ENCODE measurements at places on chromosomes 11 and 22.

DNA sequence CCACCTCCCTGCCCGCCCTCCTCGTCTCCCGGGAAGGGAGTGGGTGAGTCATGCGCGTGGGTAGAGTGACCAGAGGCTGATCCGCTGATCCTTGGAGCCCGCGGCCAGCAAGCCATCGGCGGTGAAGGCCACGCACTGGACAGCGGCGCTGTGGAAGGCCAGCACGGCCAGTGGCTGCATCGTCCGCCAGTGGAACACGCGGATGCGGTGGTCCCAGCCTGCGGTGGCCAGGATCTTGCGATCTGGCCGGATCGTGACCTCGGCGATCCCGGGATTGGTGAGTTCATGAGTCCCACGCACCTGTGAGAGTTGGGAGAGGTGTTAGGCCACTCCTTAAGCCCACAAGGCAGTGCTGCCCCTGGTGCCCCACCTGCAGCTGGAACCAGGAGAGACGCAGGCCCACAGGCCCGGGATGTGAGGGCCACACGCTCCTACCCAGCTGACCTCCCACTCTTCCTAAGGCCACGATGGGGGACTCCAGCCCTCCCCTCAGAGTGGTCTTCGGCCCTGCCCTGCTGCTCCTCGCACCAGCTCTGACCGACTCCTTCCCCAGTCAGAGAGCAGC is 28.2 kb downstream of the TBX1 start:
- no peaks in the 10 kb centered on the region for H3K4me1 ChIP-seq
- no peak overlapping the region for H3K4me3 ChIP-seq
- H3K36me3 ChIP-seq = peaks cover 43% of the 10 kb centered on the region
- no peak overlapping the region for H3K27ac ChIP-seq

DNA sequence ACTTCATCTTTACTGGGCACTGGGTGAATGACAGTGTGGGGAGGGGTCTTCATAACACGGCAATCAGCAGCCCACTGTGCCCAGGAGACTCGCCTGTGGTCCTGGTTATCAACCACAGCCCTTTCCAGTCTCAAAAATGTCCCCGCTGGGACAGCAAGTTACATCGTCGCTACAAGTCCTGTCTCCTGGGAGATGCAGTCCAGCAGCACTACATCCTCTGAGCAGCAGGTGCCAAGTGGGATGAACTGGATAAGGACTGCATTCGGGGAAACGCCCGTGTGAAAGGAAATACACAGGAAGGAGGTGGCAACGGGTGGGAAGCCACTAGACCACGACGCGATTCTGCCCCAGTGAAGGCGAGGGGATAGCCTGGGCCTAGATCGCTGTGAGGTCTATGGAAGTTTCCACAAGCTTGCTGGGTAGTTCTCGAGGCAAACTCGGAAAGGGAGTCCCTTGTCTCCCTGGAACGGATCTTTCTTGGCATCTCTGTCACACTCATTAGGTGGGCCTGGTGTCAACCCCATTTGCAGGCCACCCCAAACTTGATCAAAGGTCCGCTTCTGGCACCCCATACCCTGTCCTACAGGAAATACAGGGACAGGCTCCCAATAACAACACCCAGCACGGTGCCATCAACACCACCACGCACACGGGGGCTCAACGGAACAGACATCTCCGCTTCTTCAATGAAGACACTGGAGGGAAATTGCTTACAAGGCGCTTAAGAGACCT is 4.4 kb downstream of the ASCL2 start:
- H3K27me3 ChIP-seq = peaks cover 14% of the 10 kb centered on the region
- peak overlapping the region; percentile 80 for H3K27ac ChIP-seq
- H3K4me3 ChIP-seq = peak overlapping the region; percentile 25
- no peaks in the 10 kb centered on the region for H3K36me3 ChIP-seq
- peak; percentile 51 for DNase-seq

- peaks cover 12% of the 10 kb centered on the region for H3K27me3 ChIP-seq
- no peaks in the 10 kb centered on the region for H3K4me1 ChIP-seq
- no peak overlapping the region for H3K27ac ChIP-seq
- no peak overlapping the region for H3K4me3 ChIP-seq
These were observed 562.5 kb downstream of the MN1 start for GRCh38 chr22:27238935-27239510.

- H3K36me3 ChIP-seq = no peaks in the 10 kb centered on the region
- H3K27me3 ChIP-seq = no peaks in the 10 kb centered on the region
- H3K27ac ChIP-seq = no peak overlapping the region
- DNase-seq = no peak
- H3K4me1 ChIP-seq = no peaks in the 10 kb centered on the region
- H3K4me3 ChIP-seq = no peak overlapping the region
These were observed 77.9 kb upstream of the PITPNB start for GRCh38 chr22:27996981-27997380.

DNA sequence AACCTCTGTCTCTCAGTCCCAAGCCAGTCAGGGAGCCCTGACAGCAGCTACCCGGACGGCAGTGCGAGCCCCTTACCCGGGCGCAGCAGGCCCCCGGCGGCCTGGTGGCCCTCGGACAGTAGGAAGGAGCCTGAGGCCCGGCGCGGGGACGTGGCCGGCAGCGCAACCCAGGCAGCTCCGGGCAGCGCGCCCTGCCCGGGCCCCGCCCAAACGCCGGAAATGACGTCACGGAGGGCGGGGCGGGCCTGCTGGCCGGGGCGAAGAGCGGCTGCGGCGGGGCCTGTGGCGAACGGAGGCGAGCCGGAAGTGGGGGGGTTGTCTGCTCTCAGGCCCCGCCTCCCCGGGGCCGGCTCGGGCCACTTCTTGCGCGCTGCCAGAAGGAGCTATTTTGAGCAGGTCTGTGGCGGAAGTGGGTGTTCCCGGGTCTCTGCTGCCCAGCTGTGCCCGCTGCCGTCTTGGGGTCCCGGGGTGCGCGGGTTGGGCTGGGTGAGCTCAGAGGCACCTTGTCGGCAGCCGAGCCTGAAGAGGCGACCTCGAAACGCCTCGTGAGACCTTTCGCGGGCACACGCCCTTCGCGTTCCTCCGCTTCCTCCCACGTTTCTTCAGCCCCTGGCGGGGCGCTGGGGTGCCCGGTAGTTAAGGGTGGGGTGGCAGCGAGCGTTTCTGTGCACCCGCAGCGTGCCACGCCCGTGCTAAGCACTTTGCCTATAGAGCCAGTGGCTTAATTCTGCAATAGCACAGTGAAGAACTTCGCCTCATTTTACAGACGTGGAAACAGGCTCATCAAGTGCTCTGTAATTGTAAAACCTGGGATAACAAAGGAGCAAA is at the start of gene C11orf24:
C11orf24 (minus strand) TSS at position 193 of the 828 bp plus-strand sequence. CDS start 8,206 bp downstream, outside the sequence.
- peak within 1 kb of the TSS; percentile 98 for H3K27ac ChIP-seq
- H3K4me1 ChIP-seq = peaks cover 39% of the 10 kb centered on the region
- peaks cover 39% of the 10 kb centered on the region for H3K36me3 ChIP-seq
- no peaks in the 10 kb centered on the region for H3K27me3 ChIP-seq
- peak within 1 kb of the TSS; percentile 95 for H3K4me3 ChIP-seq

DNA sequence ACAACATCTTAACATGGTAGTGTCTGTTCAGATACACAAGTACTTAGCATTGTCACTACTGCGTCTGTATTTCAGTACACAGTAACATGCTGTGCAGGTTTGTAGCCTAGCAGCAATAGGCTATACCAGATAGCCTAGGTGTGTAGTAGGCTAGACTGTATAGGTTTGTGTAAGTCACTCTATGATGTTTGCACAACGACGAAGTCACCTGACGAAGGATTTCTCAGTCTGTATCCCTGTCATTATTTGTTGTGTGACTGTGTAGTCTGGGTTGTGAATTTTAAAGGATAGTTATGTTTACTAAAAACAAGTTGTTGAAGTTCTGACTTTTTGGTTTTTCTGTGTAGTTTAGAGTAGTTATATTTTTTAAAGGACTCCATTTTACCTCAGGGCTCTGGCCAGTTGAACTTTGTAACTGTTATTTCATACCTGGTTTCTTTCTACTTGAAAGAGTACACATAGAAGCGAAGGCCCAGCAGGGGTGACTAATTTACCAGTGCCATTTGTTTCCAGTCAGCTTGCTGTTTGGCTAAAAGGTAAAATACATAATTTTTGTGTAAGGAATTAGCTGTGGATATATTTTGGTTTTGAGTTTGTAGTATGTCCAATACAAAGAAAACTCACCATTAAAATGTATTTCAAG is 72.3 kb downstream of the PPP6R3 start:
- peaks cover 92% of the 10 kb centered on the region for H3K36me3 ChIP-seq
- H3K27me3 ChIP-seq = no peaks in the 10 kb centered on the region

DNA sequence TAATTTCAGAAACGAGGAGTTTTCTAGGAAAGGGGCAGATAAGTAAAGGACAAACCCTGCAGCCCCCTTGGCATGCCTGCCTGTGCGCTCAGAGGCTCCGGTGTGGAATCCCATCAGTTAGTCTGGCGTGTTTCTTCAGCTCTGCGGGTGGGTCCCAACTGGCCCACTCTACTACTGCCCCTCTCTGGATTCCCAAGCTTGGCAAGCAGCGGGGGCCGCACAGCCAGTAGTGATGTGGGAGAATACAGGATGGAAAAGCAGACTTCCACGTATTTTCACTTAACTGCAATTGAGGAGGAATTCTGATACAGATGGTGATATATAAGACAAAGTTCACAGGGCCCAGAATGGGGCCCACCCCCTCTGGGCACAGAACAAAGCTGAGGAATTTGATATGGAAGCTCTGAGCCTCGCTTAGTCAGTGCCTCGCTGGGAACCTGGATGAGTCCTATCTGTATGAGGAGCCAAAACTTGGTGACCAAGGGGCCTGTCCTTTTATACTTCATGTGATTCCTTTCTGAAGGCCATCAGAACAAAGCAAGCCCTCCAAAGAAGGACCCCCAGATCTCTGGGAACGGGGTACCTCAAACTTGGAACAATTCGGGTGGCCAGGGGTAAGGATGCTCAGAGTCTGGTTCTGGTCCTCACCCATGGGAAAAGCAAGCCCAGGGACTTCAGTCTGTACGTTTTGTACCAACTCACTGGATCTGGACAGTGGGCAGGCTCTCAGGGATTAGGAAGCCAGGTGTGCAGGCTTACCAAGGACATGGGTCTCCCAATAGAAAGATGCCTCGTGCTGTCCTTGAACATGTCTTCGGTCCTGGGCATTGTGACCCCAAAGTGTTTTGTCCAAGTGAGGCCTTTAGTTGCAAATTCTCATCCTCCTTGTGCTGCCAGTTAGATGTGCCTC is 26.0 kb downstream of the RELT start:
- peak; percentile 29 for DNase-seq
- peaks cover 52% of the 10 kb centered on the region for H3K36me3 ChIP-seq
- no peaks in the 10 kb centered on the region for H3K4me1 ChIP-seq
- H3K4me3 ChIP-seq = no peak overlapping the region

- no peak overlapping the region for H3K27ac ChIP-seq
- no peaks in the 10 kb centered on the region for H3K27me3 ChIP-seq
- no peaks in the 10 kb centered on the region for H3K36me3 ChIP-seq
- no peak for DNase-seq
- no peaks in the 10 kb centered on the region for H3K4me1 ChIP-seq
These were observed 7.6 kb downstream of the ARVCF start for GRCh38 chr22:20009018-20009491.

GRCh38 chr11:78226684-78227680 is 38.3 kb downstream of the USP35 start:
- H3K36me3 ChIP-seq = peaks cover 4% of the 10 kb centered on the region
- no peak for DNase-seq

GRCh38 chr22:19378344-19378674 is 53.2 kb downstream of the HIRA start:
- no peaks in the 10 kb centered on the region for H3K27me3 ChIP-seq
- H3K4me1 ChIP-seq = no peaks in the 10 kb centered on the region
- peaks cover 90% of the 10 kb centered on the region for H3K36me3 ChIP-seq
- no peak for DNase-seq
- H3K4me3 ChIP-seq = no peak overlapping the region

DNA sequence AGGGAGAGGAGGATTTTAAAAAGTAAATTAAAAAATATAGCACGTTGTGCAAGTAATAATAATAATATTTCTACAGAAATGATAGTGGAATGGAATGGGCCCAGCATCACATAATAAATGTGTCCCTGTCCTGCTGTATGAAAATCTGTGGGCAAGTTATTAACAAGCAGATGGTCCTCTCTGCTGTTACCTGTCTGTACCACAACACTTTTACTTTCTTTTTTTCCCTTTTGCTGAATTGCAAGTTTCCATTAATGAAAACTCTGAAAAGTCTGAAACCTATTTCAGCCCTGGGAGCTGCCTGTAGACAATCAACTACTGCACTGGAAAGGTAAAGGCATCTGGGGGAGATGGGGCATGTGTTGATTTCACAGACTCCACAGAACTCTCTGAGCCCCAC is 937.1 kb downstream of the OPCML start:
- H3K4me3 ChIP-seq = no peak overlapping the region
- no peak overlapping the region for H3K27ac ChIP-seq
- no peak for DNase-seq
- H3K4me1 ChIP-seq = no peaks in the 10 kb centered on the region
- H3K36me3 ChIP-seq = no peaks in the 10 kb centered on the region

GRCh38 chr22:48345631-48346030 is 1482.0 kb downstream of the BRD1 start:
- H3K4me1 ChIP-seq = no peaks in the 10 kb centered on the region
- H3K4me3 ChIP-seq = no peak overlapping the region
- no peak for DNase-seq
- H3K27ac ChIP-seq = no peak overlapping the region

- peaks cover 40% of the 10 kb centered on the region for H3K36me3 ChIP-seq
- H3K4me1 ChIP-seq = peaks cover 43% of the 10 kb centered on the region
- no peaks in the 10 kb centered on the region for H3K27me3 ChIP-seq
- DNase-seq = peak; percentile 55
- H3K27ac ChIP-seq = no peak overlapping the region
- no peak overlapping the region for H3K4me3 ChIP-seq
These were observed 10.3 kb downstream of the PARVG start for GRCh38 chr22:44191036-44191454.

DNA sequence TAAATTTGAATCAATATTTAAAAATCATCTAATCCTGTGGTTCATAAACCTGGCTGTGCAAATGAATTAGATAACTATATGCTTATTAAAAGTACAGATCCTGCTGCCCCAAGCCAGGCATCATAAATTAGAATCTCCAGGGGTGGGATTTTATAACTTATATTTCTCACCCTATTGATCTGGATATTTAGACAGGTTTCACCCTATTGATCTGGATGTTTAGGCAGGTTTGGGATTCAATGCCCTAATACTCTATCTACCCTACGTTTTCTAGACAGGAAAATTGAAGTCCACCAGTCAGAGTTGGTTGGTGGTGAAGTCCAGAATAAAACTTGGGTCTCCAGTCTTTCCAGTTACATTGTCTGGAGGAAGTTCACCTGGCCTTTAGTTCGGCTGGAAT is 2.6 kb downstream of the OR8B8 start:
- no peaks in the 10 kb centered on the region for H3K36me3 ChIP-seq
- no peak overlapping the region for H3K27ac ChIP-seq
- H3K27me3 ChIP-seq = peaks cover 22% of the 10 kb centered on the region
- H3K4me1 ChIP-seq = no peaks in the 10 kb centered on the region
- no peak for DNase-seq

GRCh38 chr22:48488611-48489511 is 1338.8 kb downstream of the BRD1 start:
- DNase-seq = no peak
- H3K36me3 ChIP-seq = no peaks in the 10 kb centered on the region
- H3K27me3 ChIP-seq = peaks cover 76% of the 10 kb centered on the region
- H3K4me3 ChIP-seq = no peak overlapping the region
- H3K4me1 ChIP-seq = no peaks in the 10 kb centered on the region

GRCh38 chr11:2217211-2218030 is 45.8 kb upstream of the TH start:
- H3K27ac ChIP-seq = no peak overlapping the region
- H3K4me3 ChIP-seq = no peak overlapping the region
- no peaks in the 10 kb centered on the region for H3K27me3 ChIP-seq
- DNase-seq = no peak
- peaks cover 15% of the 10 kb centered on the region for H3K4me1 ChIP-seq
